Immature natural killer cell (primary cell): ENCODE measurements at places on chromosomes 3 and 15. TPM values are rescaled to one million over a fixed set of nuclear protein-coding genes. Genes with fewer than 3 reads are reported as not detected.

The SAMMSON gene
- polyA plus RNA-seq = not detected

The ANKDD1A gene
- polyA plus RNA-seq = 1.5 TPM

The GOLGA8M gene
- 0.76 TPM for polyA plus RNA-seq

The TRH gene
- not detected for polyA plus RNA-seq

The CHCHD4 gene
- 23.2 TPM for polyA plus RNA-seq

The DISP2 gene
- 0.38 TPM for polyA plus RNA-seq

The PPM1L gene
- 20.5 TPM for polyA plus RNA-seq

The HYKK gene
- polyA plus RNA-seq = not detected

The NRG4 gene
- not detected for polyA plus RNA-seq

The MRAS gene
- not detected for polyA plus RNA-seq

DNA sequence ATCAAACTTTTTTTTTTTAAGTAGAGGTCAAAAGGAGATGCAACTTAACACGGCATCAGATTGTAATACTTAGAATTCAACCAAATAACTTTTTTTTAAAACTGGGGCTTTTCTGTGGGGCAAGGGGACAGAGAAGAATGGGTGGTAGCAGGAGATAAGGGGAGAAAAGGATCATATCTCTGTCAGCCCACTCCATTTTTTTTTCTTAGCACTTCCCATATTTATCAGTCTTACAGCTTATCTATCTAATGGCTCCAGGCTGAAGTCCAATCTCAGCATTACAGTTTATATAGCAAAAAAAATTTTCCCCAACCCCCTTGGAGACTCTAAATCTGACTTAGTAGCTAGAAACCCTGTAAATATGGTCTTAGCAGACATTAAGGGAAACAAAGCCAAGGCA is 69.3 kb downstream of the PIK3R4 start:
- no peaks in the 10 kb centered on the region for H3K4me1 ChIP-seq
- DNase-seq = no peak
- H3K27ac ChIP-seq = no peak overlapping the region
- no peaks in the 10 kb centered on the region for H3K27me3 ChIP-seq
- H3K4me3 ChIP-seq = no peak overlapping the region

GRCh38 chr3:126984391-126985131 is 1.6 kb downstream of the PLXNA1 start:
- peaks cover 15% of the 10 kb centered on the region for H3K27me3 ChIP-seq
- H3K4me3 ChIP-seq = peak overlapping the region; percentile 48
- H3K36me3 ChIP-seq = no peaks in the 10 kb centered on the region
- H3K27ac ChIP-seq = no peak overlapping the region

GRCh38 chr15:42065033-42065432 is 29.3 kb downstream of the PLA2G4D start:
- no peak overlapping the region for H3K27ac ChIP-seq
- peaks cover 2% of the 10 kb centered on the region for H3K27me3 ChIP-seq
- DNase-seq = no peak
- peaks cover 5% of the 10 kb centered on the region for H3K4me1 ChIP-seq
- peaks cover 3% of the 10 kb centered on the region for H3K36me3 ChIP-seq

DNA sequence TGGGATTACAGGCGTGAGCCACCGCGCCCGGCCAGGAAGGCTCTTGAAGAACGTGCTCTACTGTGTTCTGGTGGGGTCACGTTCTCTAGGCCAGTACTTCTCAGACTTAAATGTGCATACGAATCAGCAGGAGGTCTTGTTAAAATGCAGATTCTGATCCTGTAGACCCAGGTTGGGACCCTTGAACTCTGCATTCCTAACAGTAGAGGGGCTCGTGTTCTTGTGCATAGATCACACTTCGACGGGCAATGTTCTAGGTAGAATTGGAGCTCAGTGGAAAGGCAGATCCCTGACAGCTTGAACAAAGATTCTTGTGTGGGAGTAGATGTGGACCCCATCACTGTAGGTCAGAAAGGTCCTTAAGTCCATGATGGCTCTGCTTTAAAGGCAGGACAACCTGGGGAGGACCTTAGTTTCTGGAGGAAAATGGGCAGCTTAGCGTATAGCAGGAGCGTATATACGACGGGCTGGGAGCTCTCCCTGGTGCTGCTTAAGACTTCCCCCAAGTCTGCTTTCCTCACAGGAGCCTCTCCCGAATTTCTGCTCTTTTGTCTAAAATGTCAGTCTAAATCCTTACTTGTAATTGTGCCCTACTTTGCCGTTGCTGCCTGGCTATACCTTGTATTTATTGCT is 16.9 kb upstream of the FAM81A start:
- no peak for DNase-seq
- H3K27me3 ChIP-seq = peaks cover 12% of the 10 kb centered on the region
- H3K36me3 ChIP-seq = no peaks in the 10 kb centered on the region
- no peak overlapping the region for H3K4me3 ChIP-seq
- H3K4me1 ChIP-seq = peaks cover 25% of the 10 kb centered on the region
- H3K27ac ChIP-seq = no peak overlapping the region

- no peaks in the 10 kb centered on the region for H3K36me3 ChIP-seq
- H3K4me1 ChIP-seq = no peaks in the 10 kb centered on the region
- no peak for DNase-seq
- no peak overlapping the region for H3K27ac ChIP-seq
Measured at GRCh38 chr3:72161881-72162595, 377.1 kb upstream of the PROK2 start.

DNA sequence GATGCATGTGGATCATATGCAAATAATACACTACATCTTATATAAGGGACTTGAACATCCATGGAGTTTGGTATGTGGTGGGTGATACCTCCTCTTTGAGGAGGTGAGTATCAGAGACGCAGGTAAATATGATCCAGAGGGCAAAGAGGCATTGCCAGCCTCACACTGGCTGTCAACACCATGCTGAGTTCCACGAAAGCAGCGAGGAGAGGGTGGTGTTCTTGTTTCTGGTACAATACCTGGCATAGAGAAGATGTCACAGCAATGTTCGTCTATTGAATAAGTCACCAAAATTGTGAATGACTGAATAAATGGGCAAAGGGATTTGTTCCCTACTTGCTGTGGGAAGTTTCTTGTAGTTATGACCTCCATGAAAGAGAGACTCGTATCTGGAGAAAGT is 182.2 kb downstream of the SNRPN start:
- H3K27me3 ChIP-seq = no peaks in the 10 kb centered on the region
- no peaks in the 10 kb centered on the region for H3K36me3 ChIP-seq
- no peak overlapping the region for H3K4me3 ChIP-seq
- no peak for DNase-seq
- H3K4me1 ChIP-seq = no peaks in the 10 kb centered on the region

DNA sequence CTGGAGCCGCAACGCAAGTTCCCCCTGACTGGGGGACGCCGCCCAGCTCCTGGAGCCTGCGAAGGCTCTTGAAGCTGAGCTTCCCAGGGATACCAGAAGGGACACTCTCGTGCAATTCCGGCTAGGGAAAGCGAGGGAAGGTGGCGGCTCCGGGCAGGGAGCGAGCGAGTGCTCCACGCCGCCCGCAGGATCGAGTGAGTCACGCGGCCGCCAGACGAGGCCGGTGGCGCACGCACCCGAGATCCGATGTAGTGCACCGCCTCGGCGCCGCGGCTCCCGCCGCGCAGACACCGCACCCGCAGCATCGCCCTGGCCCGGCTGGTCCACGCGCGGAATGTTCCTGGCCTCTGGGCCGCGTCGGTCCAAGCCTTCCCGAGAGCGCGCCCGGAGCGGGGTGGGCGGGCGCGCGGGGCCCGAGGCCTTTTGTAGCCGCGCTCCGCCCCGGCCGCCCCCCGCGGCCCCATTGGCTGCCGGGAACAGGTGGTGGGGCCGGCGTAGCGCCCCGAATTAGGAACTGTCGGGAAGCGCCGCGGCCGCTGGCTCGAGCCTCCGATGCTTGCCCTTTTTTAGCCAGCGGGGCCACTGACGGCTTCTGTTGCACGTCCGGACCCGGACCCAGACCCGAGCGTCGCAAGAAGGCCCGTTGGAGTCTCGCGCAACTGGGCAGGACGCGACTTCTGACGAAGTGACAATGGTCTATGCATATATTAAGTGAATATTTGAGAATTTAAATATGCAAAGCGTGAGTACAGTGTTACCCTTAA is at the start of gene GATM:
TSS of gene GATM (minus strand) at position 396 of the 764 bp plus-strand sequence. CDS start at position 305, 91 bp downstream.
- peaks cover 20% of the 10 kb centered on the region for H3K4me1 ChIP-seq
- peak; percentile 31 for DNase-seq
- peak within 1 kb of the TSS; percentile 73 for H3K4me3 ChIP-seq
- no peak within 1 kb of the TSS for H3K27ac ChIP-seq

DNA sequence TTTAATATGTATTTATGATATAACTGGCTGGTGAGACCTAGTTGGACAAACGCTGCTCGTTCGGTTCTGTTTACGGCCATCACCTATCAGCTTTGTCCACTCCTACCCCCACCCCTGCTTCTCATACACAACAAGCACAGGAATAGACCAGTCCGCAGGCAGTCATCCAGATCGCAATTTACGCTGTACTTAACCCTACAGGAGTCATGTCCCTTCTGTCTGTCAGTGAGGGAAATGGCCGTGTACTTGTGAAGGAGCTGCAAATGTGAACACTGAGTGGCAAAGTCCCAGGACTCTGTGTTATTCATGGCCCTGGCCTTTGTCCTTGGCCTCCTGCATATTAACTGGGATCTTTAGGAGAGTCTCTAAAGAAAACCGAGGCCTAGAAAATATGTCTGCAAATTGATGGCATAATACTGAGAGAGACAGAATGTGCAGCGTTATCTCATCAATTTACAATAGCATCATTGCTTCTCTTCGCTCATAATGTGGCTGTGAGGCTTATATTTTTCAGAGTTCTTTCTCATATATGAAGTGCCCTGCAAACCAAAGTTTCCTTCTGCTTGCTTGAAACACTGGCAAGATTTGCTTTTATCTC is 7.2 kb upstream of the ABHD10 start:
- H3K36me3 ChIP-seq = peaks cover 8% of the 10 kb centered on the region
- no peak for DNase-seq
- peaks cover 2% of the 10 kb centered on the region for H3K4me1 ChIP-seq
- no peak overlapping the region for H3K27ac ChIP-seq

DNA sequence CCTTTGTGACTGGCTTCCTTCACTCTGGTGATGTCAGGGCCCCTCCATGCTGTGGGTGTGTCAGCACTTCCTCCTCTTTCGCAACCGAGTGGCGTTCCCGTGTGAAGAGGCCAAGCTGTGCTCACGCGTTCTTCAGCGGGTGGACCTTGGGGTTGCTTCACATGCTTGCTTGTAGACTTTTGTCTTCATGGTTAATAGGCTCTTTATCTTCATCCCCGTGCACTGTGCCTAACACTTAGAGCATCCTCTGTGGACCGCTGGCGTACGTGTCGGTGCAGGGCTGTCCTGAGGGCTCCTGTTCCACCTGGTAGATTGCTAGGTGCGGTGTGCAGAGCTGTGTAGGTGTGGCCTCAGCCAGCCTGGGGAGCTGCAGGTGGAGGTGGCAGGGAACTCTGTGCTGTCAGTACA is 182.3 kb downstream of the OR4M2 start:
- no peak overlapping the region for H3K27ac ChIP-seq
- H3K36me3 ChIP-seq = no peaks in the 10 kb centered on the region
- peak; percentile 78 for DNase-seq
- no peaks in the 10 kb centered on the region for H3K4me1 ChIP-seq
- H3K27me3 ChIP-seq = peaks cover 2% of the 10 kb centered on the region

- H3K27ac ChIP-seq = peak overlapping the region; percentile 74
- DNase-seq = peak; percentile 18
- peaks cover 27% of the 10 kb centered on the region for H3K27me3 ChIP-seq
- peak overlapping the region; percentile 98 for H3K4me3 ChIP-seq
- peaks cover 35% of the 10 kb centered on the region for H3K4me1 ChIP-seq
Measured at GRCh38 chr3:186109897-186110803, 1.3 kb upstream of the ETV5 start.

DNA sequence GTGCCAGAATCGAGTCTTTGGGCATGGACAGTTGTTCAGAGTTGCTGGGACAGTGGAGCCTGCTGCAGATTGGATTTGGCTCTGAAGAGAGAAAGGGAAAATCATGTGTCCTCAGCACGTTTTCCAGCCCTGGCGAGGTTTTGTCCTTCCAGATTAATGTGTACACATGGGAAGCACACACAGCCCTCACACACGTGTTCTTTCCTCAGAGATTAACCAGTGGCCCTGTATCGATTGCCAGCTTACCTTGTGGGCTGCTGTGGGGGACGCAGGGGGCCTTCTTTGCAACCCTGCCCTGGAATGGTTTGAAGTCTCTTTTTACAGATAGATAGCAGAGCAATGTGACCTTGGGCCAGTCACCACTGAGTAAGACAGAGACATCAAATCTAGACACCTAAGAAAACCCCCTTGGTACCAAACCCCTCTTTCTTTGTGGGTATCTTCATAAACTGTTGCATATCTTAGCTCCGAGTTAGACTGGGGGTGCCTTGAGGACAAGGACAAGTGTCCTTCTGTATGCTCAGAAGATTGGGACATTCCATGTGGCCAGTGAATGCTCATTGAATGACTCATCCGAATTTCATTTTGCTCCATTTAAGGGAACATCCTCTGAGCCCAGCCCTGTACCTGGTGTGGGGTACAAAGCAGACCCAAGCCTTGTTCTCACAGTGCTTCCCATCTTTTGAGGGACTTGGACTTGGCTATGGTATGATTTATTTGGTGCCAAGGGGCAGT is 48.0 kb downstream of the SMAD6 start:
- no peak overlapping the region for H3K27ac ChIP-seq
- no peak overlapping the region for H3K4me3 ChIP-seq
- no peak for DNase-seq
- H3K4me1 ChIP-seq = no peaks in the 10 kb centered on the region
- no peaks in the 10 kb centered on the region for H3K27me3 ChIP-seq

GRCh38 chr15:47399100-47399499 is 318.2 kb upstream of the SEMA6D start:
- H3K27ac ChIP-seq = no peak overlapping the region
- no peaks in the 10 kb centered on the region for H3K27me3 ChIP-seq
- no peak for DNase-seq
- no peaks in the 10 kb centered on the region for H3K4me1 ChIP-seq

DNA sequence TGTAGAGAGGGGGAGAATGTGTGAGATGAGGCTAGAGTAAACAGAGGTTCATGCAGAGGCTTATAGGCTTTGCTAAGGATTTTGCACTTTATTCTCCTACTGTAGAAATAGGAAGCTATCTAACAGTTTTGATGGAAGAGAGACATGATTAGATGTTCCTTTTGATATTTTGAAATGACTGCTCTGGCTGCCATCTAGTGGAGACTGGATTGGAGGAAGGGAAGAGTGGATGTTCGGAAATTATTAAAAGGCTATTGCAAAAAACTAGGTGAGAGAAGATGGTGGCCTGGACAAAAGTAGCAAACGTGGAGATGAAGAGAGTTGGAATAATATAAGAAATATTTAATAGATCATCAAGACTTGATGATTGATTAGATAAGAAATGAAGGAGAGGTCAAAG is 42.2 kb downstream of the SYN2 start:
- DNase-seq = no peak
- no peaks in the 10 kb centered on the region for H3K36me3 ChIP-seq
- H3K27me3 ChIP-seq = peaks cover 3% of the 10 kb centered on the region
- H3K4me3 ChIP-seq = no peak overlapping the region
- H3K4me1 ChIP-seq = no peaks in the 10 kb centered on the region

GRCh38 chr15:63405683-63406390 is 24.2 kb upstream of the CA12 start:
- peaks cover 5% of the 10 kb centered on the region for H3K4me1 ChIP-seq
- H3K36me3 ChIP-seq = no peaks in the 10 kb centered on the region
- no peak overlapping the region for H3K27ac ChIP-seq
- no peak for DNase-seq
